ENCODE measurements at places on chromosomes 3 and 15.

DNA sequence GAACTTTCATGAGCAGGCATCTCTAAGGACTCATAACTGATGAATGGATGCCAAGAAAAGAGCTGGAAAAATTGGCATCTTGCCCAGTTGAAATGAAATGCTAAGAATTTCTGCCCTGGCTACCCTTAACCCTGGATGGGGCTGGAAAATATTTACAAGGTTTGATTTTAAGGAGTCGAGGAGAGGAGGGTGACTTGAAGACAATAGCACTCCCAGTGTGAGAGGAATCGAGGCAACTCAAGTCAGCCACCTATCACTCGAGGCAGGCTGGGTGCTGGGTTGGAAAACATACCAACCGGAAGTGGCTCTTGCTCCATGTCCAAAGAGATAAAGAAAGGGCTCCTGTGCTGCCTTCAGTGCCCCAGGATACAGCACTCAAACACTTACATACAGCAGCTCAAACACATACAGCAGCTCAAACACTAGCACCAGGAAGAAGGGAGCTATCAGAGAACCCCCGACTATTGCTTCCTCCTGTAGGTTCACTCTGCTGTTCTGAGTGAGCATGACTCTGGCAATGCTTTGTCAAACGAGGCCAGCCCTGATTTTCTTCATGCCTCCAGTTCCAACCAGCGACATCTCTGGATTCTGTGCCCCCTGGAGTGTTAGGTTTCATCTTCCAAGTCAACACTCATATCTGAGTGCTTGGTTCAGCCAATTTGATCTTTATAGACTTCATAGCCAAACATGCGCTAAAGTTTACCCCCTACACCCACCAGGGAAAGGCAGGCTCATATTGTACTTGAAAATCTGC, 4.9 kb downstream of the PRICKLE2 start:
- DNase-seq = no peak

DNA sequence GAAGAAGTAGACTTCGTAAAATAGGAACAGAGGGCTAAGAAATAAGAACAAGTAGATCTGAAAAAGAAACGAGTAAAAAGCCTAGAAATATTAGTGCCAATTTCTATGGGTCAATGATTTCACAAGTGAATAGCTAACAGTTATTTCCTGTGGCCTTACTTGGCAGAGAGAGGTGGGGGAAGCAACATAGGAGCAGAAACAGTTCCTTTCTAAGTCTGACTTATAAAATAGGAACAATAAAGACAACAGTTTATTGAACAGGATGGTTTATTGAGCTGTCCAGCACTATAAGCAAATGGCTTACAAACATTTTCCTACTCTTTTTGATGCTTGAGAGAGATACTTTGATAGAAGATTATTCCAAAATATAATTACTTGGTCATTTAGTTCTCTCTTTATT, 37.9 kb downstream of the AGTR1 start:
- DNase-seq = no peak

DNA sequence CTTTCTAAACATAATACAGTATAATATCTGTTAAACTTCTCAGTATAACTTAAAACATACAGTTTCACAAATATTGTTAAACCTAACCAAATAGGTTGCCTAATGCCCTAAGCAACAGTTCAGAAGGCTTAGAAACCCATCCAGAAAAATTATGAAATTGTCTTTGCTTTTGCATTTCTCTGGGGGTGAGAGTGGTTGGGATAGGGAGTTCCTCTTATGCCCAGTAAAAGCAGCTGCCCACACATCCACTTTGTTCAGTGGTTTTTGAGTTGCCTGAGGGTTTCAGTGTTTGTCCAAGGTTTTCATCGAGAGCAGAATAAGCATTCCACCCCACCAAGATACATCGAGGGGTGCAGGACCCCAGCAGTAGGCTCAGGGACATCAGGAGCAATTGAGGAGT, 179.4 kb downstream of the CDIN1 start:
- DNase-seq = no peak

- no peak for DNase-seq
These were observed 126.8 kb downstream of the DLG1 start for GRCh38 chr3:197171481-197172067.

DNA sequence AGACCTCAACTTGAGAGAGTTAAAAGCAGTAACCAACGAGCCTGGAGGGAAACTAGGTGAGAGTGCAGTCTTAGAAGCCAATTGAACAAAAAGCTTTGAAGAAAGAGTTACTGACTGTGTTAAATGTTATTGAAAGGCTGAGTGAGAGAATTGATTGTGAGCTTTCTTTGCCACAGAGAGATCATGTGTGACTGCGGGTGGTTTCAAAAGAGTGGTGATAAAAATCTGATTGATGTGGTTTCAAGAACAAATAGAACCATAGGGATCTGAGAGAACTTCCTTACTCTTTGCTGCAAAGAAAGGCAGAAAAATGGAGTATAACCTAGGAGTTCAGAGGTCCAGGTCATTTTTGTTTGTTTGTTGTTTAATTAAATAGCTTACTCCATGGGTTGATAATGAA, 759.9 kb upstream of the ALCAM start:
- DNase-seq = no peak

- no peak for DNase-seq
These were observed 36.7 kb downstream of the PTPN9 start for GRCh38 chr15:75542386-75542797.

- no peak for DNase-seq
These were observed 59.5 kb downstream of the ABCC5 start for GRCh38 chr3:183958226-183958625.

All from activated T-helper 1 cell treated with anti-CD3 and anti-CD28 coated beads, Interleukin-2, amount 50 U/mL, for 16 hours (primary cell).